ENCODE measurements at places on chromosomes 6 and 20. TPM values are rescaled to one million over a fixed set of nuclear protein-coding genes. Genes with fewer than 3 reads are reported as not detected.

MDFI gene
- polyA plus RNA-seq, result 4.2 TPM

KCNS1 gene
- polyA plus RNA-seq, result 0.60 TPM

NRN1 gene
- 4.2 TPM for polyA plus RNA-seq

GABRR2 gene
- 0.52 TPM for polyA plus RNA-seq

MCUR1 gene
- polyA plus RNA-seq, result 25.7 TPM

RGS17 gene
- polyA plus RNA-seq, result not detected

SEMG1 gene
- polyA plus RNA-seq, result not detected

BANF2 gene
- not detected for polyA plus RNA-seq

RIMS1 gene
- polyA plus RNA-seq, result not detected

CALHM4 gene
- polyA plus RNA-seq, result not detected

LRFN2 gene
- not detected for polyA plus RNA-seq

PI16 gene
- polyA plus RNA-seq, result 1.8 TPM

- DNase-seq, result no peak
- no peaks in the 10 kb centered on the region for H3K4me1 ChIP-seq
- H3K27me3 ChIP-seq, result peaks cover 4% of the 10 kb centered on the region
- H3K36me3 ChIP-seq, result no peaks in the 10 kb centered on the region
- H3K4me3 ChIP-seq, result no peak overlapping the region
- H3K27ac ChIP-seq, result no peak overlapping the region
These were observed 13.2 kb upstream of the SSTR4 start for GRCh38 chr20:23021951-23022350.

DNA sequence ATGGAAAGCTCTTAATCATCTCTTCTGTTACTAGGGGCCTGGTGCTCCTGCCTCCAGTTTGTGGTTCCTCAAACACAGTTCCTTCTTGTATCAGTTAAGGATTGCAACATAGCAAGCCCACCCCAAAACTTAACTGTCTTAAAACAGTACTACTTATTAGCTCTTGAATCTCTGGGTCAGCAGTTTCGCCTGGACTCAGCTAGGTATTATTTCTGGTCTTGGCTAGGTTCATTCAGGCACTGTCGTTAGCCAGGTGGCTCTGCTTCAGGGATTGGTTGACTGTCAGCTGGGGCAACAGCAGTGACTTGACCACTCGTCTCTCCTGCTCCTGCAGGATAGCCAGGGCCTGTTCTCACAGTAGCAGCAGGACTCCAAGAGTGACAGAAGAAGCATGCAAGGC is 30.0 kb upstream of the RALY start:
- no peak overlapping the region for H3K4me3 ChIP-seq
- no peaks in the 10 kb centered on the region for H3K36me3 ChIP-seq
- peaks cover 11% of the 10 kb centered on the region for H3K4me1 ChIP-seq
- H3K27me3 ChIP-seq, result no peaks in the 10 kb centered on the region

- DNase-seq, result no peak
- H3K4me3 ChIP-seq, result no peak overlapping the region
- H3K36me3 ChIP-seq, result no peaks in the 10 kb centered on the region
- H3K27me3 ChIP-seq, result no peaks in the 10 kb centered on the region
- H3K27ac ChIP-seq, result peak overlapping the region; percentile 64
- H3K4me1 ChIP-seq, result peaks cover 21% of the 10 kb centered on the region
These were observed 109.2 kb upstream of the TMEM170B start for GRCh38 chr6:11428371-11428770.

DNA sequence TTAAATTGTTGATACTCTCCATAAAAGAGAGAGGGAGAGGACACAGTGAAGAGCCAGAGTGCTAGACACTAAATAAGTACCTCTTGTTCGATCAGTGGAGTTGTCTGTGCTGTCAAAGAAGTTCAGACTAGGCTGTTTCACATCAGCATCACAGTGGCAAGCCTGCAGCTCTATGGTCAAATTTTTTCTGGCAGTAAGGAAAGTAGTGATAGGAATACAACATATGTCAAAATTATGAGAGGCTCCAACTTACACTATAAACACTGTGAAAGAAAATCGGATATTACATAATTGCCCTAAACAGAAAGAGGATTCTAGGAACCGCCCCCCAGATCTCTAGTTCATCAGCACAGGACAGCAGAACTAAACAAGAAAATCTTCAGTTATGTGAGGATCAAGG is 23.1 kb downstream of the DNAH8 start:
- H3K4me3 ChIP-seq, result no peak overlapping the region
- no peak for DNase-seq

DNA sequence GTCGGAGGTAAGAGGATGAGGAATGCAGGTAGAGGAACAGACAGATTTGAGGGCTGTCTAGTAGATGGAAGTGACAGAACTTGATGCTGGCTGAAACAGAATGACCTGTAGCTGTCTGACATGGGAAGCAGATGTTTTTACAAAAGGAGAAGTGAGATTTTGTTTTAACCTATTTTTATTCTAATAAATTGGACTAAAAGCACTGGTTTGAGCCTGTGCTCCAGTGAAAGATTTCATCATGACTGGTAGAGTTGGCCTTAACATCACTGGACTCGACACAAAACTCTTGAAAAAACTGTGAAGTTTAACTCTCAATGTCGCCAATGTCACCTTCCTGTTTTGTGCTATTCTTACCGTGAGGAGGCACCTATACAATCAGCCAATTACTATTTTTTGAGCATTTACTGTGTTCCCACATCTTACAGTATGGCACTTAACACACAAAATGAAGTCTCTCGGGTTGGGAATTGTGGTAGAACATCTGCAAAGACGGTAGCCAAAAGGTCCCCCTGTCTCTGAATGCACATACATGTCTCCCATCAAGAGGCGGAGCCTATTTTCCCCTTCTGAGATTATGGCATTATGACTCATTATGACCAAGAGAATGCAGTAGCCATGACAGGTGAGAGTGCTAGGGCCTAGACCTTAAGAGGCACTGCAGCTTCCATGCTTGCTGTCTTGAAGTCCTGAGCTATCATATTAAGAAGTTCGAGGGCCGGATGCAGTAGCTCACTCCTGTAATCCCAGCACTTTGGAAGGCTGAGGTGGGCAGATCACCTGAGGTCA is 93.2 kb downstream of the FOXF2 start:
- no peaks in the 10 kb centered on the region for H3K4me1 ChIP-seq
- no peak overlapping the region for H3K27ac ChIP-seq
- H3K36me3 ChIP-seq, result no peaks in the 10 kb centered on the region
- no peaks in the 10 kb centered on the region for H3K27me3 ChIP-seq
- H3K4me3 ChIP-seq, result no peak overlapping the region

GRCh38 chr6:18177286-18177965 is 22.2 kb downstream of the KDM1B start:
- no peak overlapping the region for H3K27ac ChIP-seq
- H3K4me1 ChIP-seq, result no peaks in the 10 kb centered on the region
- no peak for DNase-seq
- H3K4me3 ChIP-seq, result no peak overlapping the region
- peaks cover 4% of the 10 kb centered on the region for H3K36me3 ChIP-seq
- H3K27me3 ChIP-seq, result no peaks in the 10 kb centered on the region

DNA sequence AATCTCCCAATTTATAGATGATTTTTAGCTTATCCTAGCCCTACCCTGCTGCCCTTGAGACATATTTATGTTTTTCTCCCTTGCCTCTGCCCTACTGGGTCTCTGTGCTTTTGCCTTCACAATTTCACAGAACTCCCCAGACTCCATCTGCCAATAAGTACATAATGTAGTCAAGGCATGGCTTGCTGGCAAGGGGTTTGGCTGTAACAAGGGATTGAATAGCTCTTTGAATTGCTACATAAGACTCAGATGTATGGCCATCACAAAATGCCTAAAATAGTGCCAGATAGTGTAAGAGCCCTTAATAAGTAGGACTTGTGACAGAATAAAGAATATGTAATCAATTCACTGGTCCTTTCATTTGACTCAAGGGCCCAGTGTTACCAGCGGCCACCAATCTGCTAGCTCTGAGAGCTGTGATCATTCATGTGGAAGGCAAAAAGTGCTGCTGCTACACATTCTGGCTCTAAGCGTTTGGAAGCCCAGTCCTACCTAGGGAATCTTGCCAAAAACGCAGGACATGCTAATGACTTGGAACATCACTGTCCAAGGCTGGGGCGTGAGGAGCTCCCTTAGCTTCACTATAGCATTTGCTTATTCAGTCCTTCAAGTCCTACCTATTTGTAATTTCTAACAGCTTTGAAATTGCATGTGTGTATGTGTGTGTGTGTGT is 20.5 kb downstream of the CLVS2 start:
- H3K36me3 ChIP-seq, result no peaks in the 10 kb centered on the region
- no peak for DNase-seq
- no peaks in the 10 kb centered on the region for H3K27me3 ChIP-seq

DNA sequence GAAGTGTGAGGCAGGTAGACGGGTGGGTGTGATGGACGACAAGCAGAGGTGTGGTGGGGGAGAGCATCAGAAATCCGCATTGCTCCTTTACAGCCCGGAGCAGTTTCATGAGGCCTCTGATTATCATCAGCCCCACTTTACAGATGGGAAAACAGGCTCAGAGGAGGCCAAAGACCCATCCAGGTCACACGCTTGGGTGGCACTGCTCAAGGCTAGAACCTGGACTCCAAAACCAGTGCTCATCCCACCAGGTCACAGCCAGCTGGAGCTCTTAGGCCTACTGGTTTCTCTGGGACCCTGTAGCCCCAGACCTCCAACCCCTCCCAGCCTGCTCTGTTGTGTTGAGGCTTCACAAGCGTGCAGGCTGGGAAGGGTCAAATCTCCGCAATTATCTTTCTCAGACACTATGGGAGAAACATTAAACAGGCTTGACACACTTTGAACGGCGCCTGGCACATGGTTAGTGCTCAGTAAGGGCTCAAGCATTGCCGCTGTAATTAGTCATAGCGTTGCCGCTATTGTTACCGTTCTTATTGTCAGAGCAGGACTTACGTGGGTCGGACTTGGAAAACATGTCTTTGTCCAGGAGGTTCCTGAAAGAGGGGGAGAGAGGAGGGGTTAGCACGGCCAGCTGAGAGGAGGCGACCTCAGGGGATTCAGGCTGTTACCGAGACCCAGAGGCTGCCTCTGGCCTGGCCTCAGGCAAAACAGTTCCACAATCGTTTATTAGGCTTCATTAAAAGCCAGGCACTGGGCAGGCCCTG is 16.6 kb downstream of the CPNE5 start:
- no peaks in the 10 kb centered on the region for H3K27me3 ChIP-seq
- no peaks in the 10 kb centered on the region for H3K4me1 ChIP-seq
- no peak for DNase-seq
- H3K4me3 ChIP-seq, result no peak overlapping the region
- no peak overlapping the region for H3K27ac ChIP-seq
- no peaks in the 10 kb centered on the region for H3K36me3 ChIP-seq

DNA sequence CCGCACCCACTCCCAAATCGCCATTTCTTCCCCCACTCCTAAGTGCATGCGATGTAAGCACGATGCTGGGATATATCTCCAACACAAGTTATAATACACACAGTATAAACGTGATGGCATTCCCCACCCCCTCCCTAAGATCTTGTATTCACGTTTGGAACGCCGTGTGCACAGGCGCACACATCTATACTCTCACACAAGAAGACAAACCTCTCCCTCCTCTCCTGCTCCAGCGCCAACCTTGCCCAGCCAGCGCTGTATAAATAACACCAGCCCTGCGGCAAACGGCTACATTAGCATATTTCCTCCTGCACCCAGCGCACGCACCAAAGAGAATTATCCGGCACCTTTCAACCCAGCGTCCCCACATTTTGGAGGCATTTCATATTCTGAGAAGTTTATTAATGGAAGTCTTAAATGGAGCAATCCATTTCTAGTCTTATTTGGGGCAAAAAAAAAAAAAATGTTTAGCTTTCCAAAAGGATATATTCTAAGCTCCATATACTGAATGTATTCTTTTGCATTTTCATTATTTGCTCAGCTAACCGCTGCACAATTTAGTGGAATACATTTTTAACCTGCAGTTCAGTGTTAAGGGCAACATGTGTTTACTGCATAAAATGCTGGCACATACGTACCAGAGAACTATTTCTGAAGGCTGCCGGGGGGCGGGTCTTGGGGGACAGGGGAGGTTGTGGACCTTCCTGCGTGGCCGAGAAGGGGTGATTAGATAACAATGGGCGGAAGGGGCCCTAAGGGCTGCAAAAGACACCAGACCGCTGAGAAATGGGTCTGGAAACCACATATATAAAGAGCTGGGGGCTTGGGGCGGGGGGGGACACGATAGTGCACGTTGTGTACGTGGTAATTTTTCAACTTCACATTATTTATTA is 1.1 kb upstream of the SLC22A23 start:
- DNase-seq, result peak; percentile 76
- H3K27me3 ChIP-seq, result no peaks in the 10 kb centered on the region
- H3K27ac ChIP-seq, result peak overlapping the region; percentile 83
- no peaks in the 10 kb centered on the region for H3K36me3 ChIP-seq

DNA sequence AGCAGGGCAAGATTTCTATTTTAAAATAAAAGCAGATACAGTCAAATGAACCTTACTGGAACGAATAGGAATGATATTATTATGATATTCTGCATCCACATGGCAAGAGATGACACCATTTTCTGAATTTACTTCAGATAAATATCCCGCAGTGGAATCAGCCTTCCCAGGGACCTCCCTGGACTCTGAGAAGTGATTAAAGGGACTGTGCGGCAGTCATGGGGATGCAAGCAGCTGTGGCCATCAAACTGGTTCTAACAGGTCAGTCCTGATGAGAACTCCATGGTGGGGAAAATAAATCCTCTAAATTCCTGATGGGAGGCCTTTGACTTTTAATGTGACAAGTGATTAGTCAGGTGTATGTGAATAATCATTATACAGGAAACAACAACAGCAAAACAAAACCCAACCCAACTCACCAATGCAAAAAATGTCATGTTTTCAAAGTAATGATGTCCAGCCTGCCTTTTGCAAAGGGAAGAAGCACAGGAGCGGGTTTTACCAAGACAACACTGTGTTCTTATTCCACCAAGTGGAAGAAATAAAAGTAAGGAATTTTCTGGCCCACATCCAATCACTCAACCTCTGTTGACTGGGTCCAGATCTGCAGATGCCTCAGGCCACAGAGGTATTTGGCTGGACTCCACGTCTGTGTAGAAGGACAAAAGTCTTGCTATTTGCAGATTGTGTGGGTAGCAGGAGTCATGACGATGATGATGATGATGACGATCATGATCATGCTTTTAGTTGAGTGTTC is 61.9 kb upstream of the CITED2 start:
- no peak for DNase-seq
- no peaks in the 10 kb centered on the region for H3K27me3 ChIP-seq
- H3K36me3 ChIP-seq, result no peaks in the 10 kb centered on the region
- peaks cover 9% of the 10 kb centered on the region for H3K4me1 ChIP-seq

GRCh38 chr6:149484733-149485700 is at the start of gene ZC3H12D:
Gene ZC3H12D (minus strand): TSS chr6:149485014. CDS start chr6:149474543, 10,471 bp downstream.
- DNase-seq, result peak; percentile 68
- no peak within 1 kb of the TSS for H3K4me3 ChIP-seq
- H3K36me3 ChIP-seq, result no peaks in the 10 kb centered on the region
- no peaks in the 10 kb centered on the region for H3K27me3 ChIP-seq
- H3K4me1 ChIP-seq, result no peaks in the 10 kb centered on the region

GRCh38 chr6:14744212-14744556 is 501.7 kb upstream of the JARID2 start:
- H3K4me3 ChIP-seq, result no peak overlapping the region
- H3K27me3 ChIP-seq, result no peaks in the 10 kb centered on the region
- DNase-seq, result no peak
- H3K27ac ChIP-seq, result peak overlapping the region; percentile 30
- H3K4me1 ChIP-seq, result no peaks in the 10 kb centered on the region

All from sigmoid colon (tissue), 7 donors.